Activated naive CD4-positive, alpha-beta T cell treated with anti-CD3 and anti-CD28 coated beads, Interleukin-2, amount 10 ng/mL, durations not matched to agents 7 days and 5 days (primary cell): ENCODE measurements at places on chromosomes 11 and 22.

- H3K27me3 ChIP-seq: peaks cover 29% of the 10 kb centered on the region
- H3K27ac ChIP-seq: no peak overlapping the region
- H3K36me3 ChIP-seq: no peaks in the 10 kb centered on the region
- H3K4me3 ChIP-seq: no peak overlapping the region
- peaks cover 2% of the 10 kb centered on the region for H3K4me1 ChIP-seq
These were observed 14.3 kb downstream of the FXYD6 start for GRCh38 chr11:117862019-117862725.

DNA sequence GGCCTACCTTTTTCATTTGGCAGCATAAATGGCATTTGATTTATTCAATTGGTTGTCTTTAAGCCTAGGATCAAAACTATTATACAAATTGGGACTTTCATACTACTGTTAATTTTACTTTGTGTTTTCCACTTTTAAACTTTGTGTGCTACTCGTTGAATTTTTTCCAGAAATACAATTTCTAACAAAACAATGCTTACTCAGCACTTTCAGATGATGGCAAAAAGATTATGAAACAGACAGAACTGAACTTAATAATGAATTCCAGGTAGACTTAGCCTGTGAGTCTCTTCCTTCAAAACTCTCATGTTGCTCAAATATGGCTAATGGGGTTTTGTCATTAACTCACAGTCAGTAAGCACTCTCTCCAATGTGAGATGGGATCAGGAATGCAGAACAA lies 26.3 kb downstream of the OR5T2 start:
- H3K27ac ChIP-seq: no peak overlapping the region
- no peaks in the 10 kb centered on the region for H3K36me3 ChIP-seq
- no peaks in the 10 kb centered on the region for H3K27me3 ChIP-seq
- no peak for DNase-seq
- H3K4me1 ChIP-seq: no peaks in the 10 kb centered on the region

GRCh38 chr11:120001178-120002090 lies 136.5 kb downstream of the TRIM29 start:
- no peak overlapping the region for H3K4me3 ChIP-seq
- H3K36me3 ChIP-seq: no peaks in the 10 kb centered on the region
- DNase-seq: no peak
- no peak overlapping the region for H3K27ac ChIP-seq
- peaks cover 11% of the 10 kb centered on the region for H3K27me3 ChIP-seq

DNA sequence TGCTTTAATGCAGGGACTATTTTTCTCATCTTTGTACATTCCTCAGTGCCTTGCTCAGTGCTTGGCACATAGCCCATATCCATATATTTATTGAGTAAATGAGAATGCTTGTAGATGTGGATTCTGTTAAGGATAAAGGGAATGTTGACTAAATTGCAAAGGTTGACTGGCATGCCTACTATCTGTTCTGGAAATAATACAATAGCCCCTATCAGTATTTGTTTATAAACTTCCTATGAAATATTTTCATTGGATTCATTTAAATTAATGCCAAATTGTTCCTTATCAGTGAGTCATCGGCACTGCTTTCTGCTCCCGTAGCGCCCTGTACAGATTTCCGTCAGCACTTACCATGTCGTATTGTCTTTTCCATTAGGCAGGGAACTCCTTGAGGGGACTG lies 8.0 kb downstream of the RNF121 start:
- H3K4me1 ChIP-seq: peaks cover 5% of the 10 kb centered on the region
- no peaks in the 10 kb centered on the region for H3K27me3 ChIP-seq
- DNase-seq: no peak
- peaks cover 1% of the 10 kb centered on the region for H3K36me3 ChIP-seq

- peaks cover 2% of the 10 kb centered on the region for H3K36me3 ChIP-seq
- DNase-seq: no peak
- H3K27me3 ChIP-seq: peaks cover 87% of the 10 kb centered on the region
- no peak overlapping the region for H3K27ac ChIP-seq
These were observed 1.5 kb downstream of the ADAMTS8 start for GRCh38 chr11:130426837-130427341.

DNA sequence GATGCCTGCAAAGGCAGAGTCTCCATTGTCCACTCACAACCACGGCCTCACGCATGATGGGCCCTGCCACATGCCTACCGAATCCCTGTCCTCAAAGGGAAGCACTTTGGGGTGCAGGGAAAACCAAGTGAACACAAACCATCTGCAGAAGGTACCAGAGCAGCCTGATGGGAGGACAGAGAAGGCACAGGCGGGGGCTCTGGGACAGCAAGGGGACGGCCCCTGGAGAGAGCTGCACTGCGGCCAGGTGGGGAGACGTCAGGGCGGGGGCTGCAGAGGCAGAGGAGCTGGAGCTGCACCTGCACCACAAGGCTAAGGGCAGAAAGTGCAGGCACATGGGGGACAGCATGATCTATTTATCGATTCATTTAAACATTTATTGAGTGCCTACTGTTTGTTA lies 1056.0 kb downstream of the TBC1D22A start:
- H3K27ac ChIP-seq: no peak overlapping the region
- DNase-seq: no peak
- no peaks in the 10 kb centered on the region for H3K4me1 ChIP-seq
- no peaks in the 10 kb centered on the region for H3K36me3 ChIP-seq

GRCh38 chr11:121733858-121734257 lies 281.1 kb upstream of the SORL1-AS1 start:
- H3K4me1 ChIP-seq: no peaks in the 10 kb centered on the region
- no peak for DNase-seq
- H3K27ac ChIP-seq: no peak overlapping the region
- no peak overlapping the region for H3K4me3 ChIP-seq
- H3K36me3 ChIP-seq: no peaks in the 10 kb centered on the region
- H3K27me3 ChIP-seq: peaks cover 4% of the 10 kb centered on the region

DNA sequence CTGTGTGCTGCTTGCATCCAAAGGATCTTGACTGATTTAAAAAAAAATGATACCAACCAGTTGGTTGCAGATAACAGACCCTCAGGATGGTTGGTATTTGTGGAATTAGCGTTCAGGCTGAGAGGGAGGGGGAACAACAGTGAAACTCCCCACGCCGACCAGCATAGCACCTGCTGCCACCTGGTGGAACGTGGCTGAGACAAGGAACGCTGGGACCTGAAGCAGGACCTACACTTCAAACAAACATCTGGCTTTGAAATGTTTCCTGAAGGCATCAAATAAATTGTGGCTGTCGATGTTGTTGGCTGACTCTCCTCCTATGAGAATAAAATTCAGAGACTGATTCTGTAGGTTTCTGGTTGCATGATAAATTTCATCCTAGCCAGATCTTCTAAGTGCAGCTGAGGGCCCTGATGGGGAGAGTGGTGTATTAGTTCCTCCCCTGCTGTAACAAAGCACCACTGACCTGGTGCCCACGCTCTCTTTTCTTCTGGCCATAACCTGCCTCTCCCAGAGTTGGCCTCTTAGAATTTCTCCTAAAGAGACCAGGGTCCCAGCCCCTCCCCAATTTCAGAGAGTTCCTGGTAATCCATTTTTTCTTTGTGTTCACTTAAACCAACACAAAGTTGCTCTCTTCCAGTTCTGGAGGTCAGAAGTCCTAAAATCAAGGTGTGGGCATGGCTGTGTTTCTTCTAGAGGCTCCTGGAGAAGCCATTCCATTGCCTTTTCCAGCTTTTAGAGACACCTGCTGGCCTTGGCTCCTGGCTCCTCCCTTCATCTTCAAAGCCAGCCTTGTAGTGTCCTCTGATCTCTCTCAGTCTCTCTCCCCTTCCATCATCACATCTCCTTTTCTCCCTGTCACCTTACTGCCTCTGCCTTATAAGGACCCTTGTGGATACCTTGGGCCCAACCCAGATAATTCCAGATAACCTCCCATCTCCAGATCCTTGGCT lies 17.3 kb downstream of the APOL2 start:
- H3K27ac ChIP-seq: no peak overlapping the region
- DNase-seq: peak; percentile 69
- H3K4me1 ChIP-seq: peaks cover 8% of the 10 kb centered on the region
- peaks cover 8% of the 10 kb centered on the region for H3K36me3 ChIP-seq
- peaks cover 34% of the 10 kb centered on the region for H3K27me3 ChIP-seq
- H3K4me3 ChIP-seq: no peak overlapping the region

GRCh38 chr11:8706673-8707432 lies 24.3 kb downstream of the RPL27A start:
- no peaks in the 10 kb centered on the region for H3K36me3 ChIP-seq
- no peak for DNase-seq
- peaks cover 4% of the 10 kb centered on the region for H3K27me3 ChIP-seq
- no peak overlapping the region for H3K4me3 ChIP-seq
- no peaks in the 10 kb centered on the region for H3K4me1 ChIP-seq
- H3K27ac ChIP-seq: no peak overlapping the region

DNA sequence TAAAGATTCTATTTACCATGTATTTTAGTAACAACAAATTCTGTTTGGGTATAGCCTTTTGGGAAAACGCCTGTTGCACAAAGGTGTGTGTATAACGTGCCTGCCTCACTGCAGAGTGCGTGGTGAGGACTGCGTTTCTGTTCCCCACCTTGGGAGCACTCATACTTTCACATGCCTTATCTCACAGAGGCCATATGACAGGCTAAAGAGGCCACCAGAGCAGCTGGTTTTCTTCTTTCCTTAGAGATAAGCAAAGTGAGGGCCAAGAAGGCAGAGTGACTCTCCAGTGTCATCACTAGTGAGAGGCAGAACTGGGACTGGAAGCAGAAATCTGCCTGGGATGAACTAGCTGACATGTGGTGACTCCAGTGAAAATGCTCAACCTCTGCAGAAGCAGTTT lies 369.2 kb upstream of the NARS2 start:
- H3K4me1 ChIP-seq: no peaks in the 10 kb centered on the region
- no peaks in the 10 kb centered on the region for H3K36me3 ChIP-seq
- H3K4me3 ChIP-seq: no peak overlapping the region
- H3K27me3 ChIP-seq: peaks cover 3% of the 10 kb centered on the region

- DNase-seq: no peak
- no peak overlapping the region for H3K4me3 ChIP-seq
- no peaks in the 10 kb centered on the region for H3K36me3 ChIP-seq
- peaks cover 10% of the 10 kb centered on the region for H3K27me3 ChIP-seq
These were observed 136.2 kb downstream of the OSBP2 start for GRCh38 chr22:30830907-30831306.

DNA sequence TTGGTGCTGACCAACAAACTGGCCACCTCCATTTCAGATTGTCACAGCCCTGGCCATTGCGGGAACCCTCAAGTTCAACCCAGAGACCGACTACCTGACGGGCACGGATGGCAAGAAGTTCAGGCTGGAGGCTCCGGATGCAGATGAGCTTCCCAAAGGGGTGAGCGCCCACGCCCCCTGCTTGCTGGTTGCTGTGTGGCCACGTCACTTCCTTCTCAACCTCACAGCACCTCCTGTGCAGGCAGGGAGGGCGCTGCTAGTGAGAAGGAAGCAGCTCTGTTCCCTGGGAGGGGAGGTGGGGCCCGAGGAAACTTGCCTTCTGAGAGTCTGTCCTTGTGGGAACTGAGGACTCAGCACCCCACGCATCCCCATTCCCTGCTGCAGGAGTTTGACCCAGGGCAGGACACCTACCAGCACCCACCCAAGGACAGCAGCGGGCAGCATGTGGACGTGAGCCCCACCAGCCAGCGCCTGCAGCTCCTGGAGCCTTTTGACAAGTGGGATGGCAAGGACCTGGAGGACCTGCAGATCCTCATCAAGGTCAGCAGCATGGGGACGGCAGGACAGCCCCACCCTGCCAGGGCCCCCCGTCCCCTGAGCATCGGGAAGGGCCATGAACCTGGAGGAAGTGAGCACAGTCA lies 19.3 kb downstream of the POLR3H start:
- DNase-seq: peak; percentile 85
- peaks cover 25% of the 10 kb centered on the region for H3K36me3 ChIP-seq
- H3K27ac ChIP-seq: peak overlapping the region; percentile 77
- H3K27me3 ChIP-seq: no peaks in the 10 kb centered on the region

GRCh38 chr11:118448294-118448693 lies 12.0 kb downstream of the KMT2A start:
- H3K36me3 ChIP-seq: peaks cover 49% of the 10 kb centered on the region
- H3K4me1 ChIP-seq: peaks cover 59% of the 10 kb centered on the region
- no peak overlapping the region for H3K4me3 ChIP-seq
- H3K27me3 ChIP-seq: no peaks in the 10 kb centered on the region

GRCh38 chr11:67197606-67198005 lies 68.7 kb upstream of the GRK2 start:
- no peaks in the 10 kb centered on the region for H3K27me3 ChIP-seq
- DNase-seq: no peak
- peaks cover 19% of the 10 kb centered on the region for H3K36me3 ChIP-seq
- no peak overlapping the region for H3K27ac ChIP-seq
- H3K4me3 ChIP-seq: no peak overlapping the region
